Activated naive CD8-positive, alpha-beta T cell treated with anti-CD3 and anti-CD28 coated beads, Interleukin-2, amount 10 ng/mL, durations not matched to agents 7 days and 5 days (primary cell): ENCODE measurements at places on chromosomes 5 and 9.

DNA sequence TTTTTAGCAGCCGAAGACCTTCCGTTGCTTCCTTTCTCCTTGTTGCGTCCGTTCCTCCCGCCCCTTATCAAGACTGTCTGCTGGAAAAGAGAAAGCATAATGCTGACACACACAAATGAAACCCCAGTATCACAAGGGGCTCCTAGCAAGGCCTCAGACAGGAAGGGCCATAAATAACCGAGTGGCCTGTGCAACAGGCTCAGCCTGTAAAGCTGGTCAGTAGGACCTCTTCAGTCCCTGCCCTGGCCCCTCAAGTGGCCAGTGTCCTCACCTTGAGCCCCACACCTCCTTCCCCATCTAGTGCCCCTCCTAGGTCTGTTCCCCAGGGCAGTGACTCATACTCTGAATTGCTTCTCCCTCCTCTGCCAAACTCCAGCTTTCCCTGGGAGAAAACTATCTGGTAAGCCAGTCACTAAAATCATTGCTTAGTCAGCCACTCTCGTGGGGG, 174.6 kb upstream of the IL12B start:
- H3K36me3 ChIP-seq: no peaks in the 10 kb centered on the region
- H3K27ac ChIP-seq: no peak overlapping the region
- H3K27me3 ChIP-seq: peaks cover 15% of the 10 kb centered on the region
- no peak overlapping the region for H3K4me3 ChIP-seq
- no peak for DNase-seq

DNA sequence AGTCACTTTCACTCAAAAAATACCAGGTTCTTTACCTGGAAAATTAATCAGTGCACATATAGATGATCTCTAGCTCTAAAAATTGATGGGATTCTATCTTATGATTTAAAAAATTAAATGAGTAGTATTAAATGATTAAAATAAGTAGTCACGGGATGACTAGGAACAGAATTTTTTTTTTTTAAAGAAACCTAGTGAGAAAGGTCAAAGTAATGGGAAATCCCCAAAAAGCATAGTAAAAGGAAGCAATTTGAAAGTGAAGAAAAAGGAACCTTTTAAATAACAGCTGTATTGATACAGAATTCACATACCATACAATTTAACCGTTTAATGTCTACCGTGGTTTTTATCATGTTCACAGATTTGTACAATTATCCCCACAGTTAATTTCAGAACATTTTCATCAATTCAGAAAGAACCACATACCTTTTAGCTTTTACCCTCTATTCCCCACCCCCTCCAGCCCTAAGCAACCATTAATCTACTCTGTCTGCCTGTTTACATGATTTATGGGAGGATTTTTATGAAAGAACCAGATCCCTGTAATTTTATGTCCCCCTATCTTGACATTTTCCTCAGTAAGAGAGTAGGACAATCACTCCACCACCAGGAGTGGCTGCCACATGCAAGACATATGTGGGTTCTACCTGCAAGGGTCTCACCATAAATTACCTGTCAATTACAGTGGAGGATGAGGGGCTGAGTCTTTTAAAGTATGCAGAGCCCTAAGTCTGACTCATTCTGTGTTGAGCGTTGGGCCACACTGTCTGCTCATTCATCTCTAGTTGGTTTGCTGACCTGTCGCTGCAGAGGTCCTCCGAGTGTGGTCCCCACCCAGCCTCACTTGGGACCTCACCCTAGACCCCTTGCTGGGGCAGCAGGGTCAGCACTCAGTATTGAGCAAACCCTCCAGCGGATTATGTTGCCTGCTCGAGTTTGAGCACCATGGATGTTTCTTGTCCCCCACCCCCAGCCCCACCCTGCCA, 16.0 kb downstream of the ANKRD33B start:
- H3K27me3 ChIP-seq: no peaks in the 10 kb centered on the region
- peaks cover 4% of the 10 kb centered on the region for H3K36me3 ChIP-seq
- no peak overlapping the region for H3K4me3 ChIP-seq
- no peak overlapping the region for H3K27ac ChIP-seq
- peaks cover 35% of the 10 kb centered on the region for H3K4me1 ChIP-seq

DNA sequence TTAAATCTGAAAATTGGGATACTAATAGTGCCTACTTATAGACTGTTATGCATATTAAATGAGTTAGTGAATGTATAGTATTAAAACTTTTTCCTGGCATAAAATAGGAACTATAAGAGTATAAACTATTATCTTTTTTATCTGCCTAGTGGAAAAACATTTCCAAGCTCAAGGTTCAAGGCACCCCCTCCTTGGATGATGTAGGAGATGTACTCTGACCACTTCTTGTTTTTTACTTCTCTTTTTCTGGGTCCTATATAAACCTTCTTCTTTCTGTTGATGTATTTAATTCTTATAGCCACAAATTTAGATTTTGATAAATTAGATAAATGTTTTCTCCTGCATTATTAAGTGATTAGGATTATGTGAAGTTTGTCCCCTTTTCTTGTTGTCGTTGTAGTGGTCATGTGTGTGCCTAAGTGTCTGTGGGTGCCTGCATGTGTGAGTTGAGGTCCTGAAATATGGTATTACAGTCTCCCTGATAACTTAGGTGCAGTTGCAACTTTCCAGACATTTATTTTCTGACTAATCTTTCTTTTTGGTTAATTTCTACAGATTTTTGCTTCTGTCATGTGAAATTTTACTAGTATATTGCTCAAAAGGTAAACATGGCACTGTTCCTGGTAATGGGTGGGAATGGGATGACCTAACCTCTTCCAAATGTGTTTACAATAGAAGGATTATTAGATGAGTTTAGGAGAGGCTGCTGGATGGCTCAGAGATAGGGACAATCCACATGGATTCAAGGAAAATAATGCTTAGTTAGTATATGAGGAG, 160.8 kb upstream of the CDKN2B start:
- peaks cover 3% of the 10 kb centered on the region for H3K4me1 ChIP-seq
- H3K27ac ChIP-seq: no peak overlapping the region
- H3K27me3 ChIP-seq: peaks cover 24% of the 10 kb centered on the region
- H3K36me3 ChIP-seq: peaks cover 6% of the 10 kb centered on the region
- DNase-seq: no peak
- H3K4me3 ChIP-seq: no peak overlapping the region

DNA sequence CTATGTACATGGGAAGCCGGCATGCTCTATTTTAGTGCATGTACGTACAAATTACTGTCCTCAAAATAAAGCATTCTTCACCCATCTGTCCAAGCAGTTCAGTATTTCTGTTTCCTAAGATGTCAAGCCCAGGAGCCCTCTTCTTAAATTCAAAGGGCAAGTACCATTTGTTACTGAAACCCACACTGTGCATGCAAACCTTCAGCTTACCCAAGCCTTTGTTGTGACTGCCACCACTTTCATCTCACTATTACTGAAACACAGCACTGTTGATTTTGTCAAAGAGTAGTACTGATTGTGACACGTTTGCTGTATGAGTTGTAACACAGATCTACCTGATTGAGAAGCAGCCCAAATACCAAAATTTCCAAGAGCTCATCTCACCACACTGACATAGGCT, 390.4 kb upstream of the IZUMO3 start:
- H3K27me3 ChIP-seq: no peaks in the 10 kb centered on the region
- H3K4me1 ChIP-seq: no peaks in the 10 kb centered on the region
- H3K36me3 ChIP-seq: no peaks in the 10 kb centered on the region
- H3K4me3 ChIP-seq: no peak overlapping the region
- H3K27ac ChIP-seq: no peak overlapping the region

DNA sequence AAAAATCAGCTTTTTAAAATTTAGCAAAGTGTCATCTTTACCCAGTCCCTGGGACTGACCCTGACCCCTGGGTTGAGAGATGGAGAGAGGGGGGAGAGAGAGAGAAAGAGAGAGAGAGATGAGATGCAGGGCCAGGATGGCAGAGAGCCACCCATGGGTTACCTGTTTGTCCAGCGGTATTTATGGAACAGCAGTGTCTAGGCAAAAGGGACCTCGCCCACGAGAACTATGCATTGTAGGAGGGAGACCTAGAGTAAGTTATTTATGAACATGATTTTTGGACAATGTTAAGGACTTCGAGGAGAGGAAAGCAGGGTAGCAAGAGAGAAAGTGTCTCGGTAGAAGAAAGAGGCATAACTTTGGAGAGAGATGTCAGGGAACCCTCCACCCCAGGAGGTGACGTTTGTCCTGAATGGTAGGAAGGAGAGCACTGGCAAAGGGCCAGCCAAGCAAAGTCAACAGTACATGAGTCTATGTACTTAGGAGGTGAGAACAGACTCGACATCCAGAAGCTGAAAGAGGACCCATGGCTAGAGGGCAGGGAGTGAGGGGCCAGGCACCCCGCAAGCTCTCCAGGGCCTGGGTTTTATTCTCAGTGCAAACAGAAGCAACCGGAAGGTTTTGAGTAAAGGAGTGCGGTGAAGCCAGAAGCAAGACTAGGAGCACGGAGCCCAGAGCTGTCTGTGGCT, 30.5 kb upstream of the MSX2 start:
- no peak for DNase-seq
- H3K36me3 ChIP-seq: no peaks in the 10 kb centered on the region
- no peaks in the 10 kb centered on the region for H3K4me1 ChIP-seq
- H3K4me3 ChIP-seq: no peak overlapping the region
- peaks cover 52% of the 10 kb centered on the region for H3K27me3 ChIP-seq
- no peak overlapping the region for H3K27ac ChIP-seq

DNA sequence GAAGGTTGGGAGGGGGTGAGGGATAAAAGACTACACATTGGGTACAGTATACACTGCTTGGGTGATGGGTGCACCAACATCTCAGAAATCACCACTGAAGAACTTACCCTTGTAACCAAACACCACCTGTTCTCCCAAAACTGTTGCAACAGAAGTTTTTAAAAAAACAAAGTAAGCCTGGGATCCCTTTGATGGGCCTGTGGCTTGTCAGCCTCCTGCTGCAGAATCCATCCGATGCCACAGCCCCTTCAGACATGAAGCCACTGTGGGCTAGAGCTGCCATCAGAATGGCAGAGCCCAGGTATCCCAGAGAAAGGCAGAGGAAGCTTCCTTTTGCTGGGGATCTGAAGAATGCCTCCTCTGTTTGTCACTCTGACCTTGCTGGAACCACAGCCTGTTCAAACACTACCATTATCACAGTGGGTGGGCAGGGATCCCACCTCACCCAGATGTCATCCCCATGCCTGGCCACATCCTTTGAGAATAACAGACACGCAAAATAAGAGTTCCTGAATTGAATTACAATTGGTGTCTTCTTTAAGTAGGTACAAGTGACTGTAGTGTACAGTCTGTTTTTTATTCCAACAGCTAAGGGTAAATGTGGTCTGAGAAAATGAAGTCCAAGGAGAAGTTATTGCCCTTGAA, 78.1 kb upstream of the DIRAS2 start:
- no peaks in the 10 kb centered on the region for H3K4me1 ChIP-seq
- no peak for DNase-seq
- H3K36me3 ChIP-seq: no peaks in the 10 kb centered on the region
- no peak overlapping the region for H3K4me3 ChIP-seq
- peaks cover 27% of the 10 kb centered on the region for H3K27me3 ChIP-seq

GRCh38 chr9:133979273-133979920, 12.7 kb downstream of the VAV2 start:
- H3K4me3 ChIP-seq: no peak overlapping the region
- H3K36me3 ChIP-seq: no peaks in the 10 kb centered on the region
- no peaks in the 10 kb centered on the region for H3K4me1 ChIP-seq
- no peak for DNase-seq

- no peak overlapping the region for H3K4me3 ChIP-seq
- no peak overlapping the region for H3K27ac ChIP-seq
- peaks cover 18% of the 10 kb centered on the region for H3K27me3 ChIP-seq
- no peak for DNase-seq
- H3K36me3 ChIP-seq: no peaks in the 10 kb centered on the region
- no peaks in the 10 kb centered on the region for H3K4me1 ChIP-seq
These were observed 143.0 kb downstream of the CARTPT start for GRCh38 chr5:71862087-71862486.

GRCh38 chr9:89054865-89055495, 63.7 kb downstream of the S1PR3 start:
- no peak overlapping the region for H3K27ac ChIP-seq
- no peaks in the 10 kb centered on the region for H3K27me3 ChIP-seq
- no peak for DNase-seq
- H3K4me3 ChIP-seq: no peak overlapping the region

DNA sequence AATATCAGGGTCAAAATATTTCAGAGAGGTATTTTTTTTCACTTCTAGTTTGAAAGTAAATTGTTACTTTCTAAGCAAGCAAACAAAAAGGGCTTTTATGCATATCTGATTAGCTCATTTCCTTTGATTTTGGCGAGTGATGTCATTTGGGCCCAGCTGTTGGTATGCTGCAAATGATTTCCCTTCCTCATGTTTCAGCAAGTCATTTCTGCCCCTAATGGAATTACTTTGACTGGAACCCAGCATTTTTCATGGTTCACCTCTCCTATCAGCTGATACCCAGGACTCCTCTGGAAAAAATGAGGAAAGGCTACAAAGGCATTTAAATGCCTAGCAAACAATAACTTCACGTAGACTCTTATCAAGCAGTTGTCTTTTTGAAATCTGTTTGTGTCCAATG, 500.6 kb downstream of the EBF1 start:
- H3K4me3 ChIP-seq: no peak overlapping the region
- H3K27ac ChIP-seq: no peak overlapping the region

GRCh38 chr9:129493002-129493705, 127.7 kb downstream of the C9orf50 start:
- H3K36me3 ChIP-seq: peaks cover 14% of the 10 kb centered on the region
- H3K27ac ChIP-seq: no peak overlapping the region
- peaks cover 34% of the 10 kb centered on the region for H3K4me1 ChIP-seq
- H3K4me3 ChIP-seq: no peak overlapping the region
- H3K27me3 ChIP-seq: no peaks in the 10 kb centered on the region

DNA sequence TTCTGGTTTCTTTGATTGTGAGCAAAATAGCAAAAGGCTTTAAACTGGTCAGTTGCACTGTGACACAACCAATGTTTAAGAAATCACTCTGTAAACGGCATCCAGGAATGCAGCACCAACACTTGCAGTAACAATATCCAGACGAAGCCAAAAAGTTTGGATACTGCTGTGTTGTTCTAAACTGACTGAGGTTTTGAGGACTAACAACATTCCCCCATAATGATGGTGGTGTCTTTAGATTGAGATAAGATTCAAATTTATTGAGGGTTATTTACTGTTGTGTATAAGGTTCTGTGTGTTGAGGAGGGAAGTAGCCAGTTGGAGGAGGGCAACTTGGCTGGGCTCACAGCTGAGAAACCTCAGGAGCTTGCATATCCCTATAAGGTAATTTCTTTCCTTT, 353.6 kb downstream of the BNC2 start:
- H3K27ac ChIP-seq: no peak overlapping the region
- H3K4me1 ChIP-seq: no peaks in the 10 kb centered on the region
- H3K27me3 ChIP-seq: peaks cover 3% of the 10 kb centered on the region

DNA sequence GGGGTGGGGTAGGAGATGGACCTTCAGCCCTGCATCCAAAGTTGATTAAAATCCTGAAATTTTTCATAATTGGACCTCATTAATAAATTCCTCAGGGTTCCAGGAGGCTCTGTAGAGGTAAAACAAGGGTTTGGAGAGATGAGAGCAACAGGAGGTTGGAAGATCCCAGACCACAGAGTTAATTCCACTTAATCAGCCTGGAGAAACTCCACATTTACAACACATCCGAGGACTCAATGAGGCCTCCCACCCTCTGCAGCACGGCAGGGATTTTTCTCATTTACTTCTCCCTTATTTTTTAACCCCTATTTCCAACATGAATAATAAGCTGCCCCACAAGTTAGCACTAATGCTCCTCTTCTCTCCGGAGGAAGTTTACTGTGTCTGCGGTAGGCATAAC, 165.0 kb upstream of the MAP3K1 start:
- H3K4me3 ChIP-seq: no peak overlapping the region
- H3K27me3 ChIP-seq: peaks cover 4% of the 10 kb centered on the region
- peaks cover 3% of the 10 kb centered on the region for H3K4me1 ChIP-seq

- H3K27me3 ChIP-seq: peaks cover 37% of the 10 kb centered on the region
- no peak overlapping the region for H3K27ac ChIP-seq
- no peak for DNase-seq
- H3K36me3 ChIP-seq: no peaks in the 10 kb centered on the region
These were observed 46.1 kb upstream of the PPARGC1B start for GRCh38 chr5:149683964-149684363.
